ENCODE measurements at places on chromosomes 5 and 9.
A peak's percentile ranks its signal among the peaks of the same experiment; 100 is the strongest.

DNA sequence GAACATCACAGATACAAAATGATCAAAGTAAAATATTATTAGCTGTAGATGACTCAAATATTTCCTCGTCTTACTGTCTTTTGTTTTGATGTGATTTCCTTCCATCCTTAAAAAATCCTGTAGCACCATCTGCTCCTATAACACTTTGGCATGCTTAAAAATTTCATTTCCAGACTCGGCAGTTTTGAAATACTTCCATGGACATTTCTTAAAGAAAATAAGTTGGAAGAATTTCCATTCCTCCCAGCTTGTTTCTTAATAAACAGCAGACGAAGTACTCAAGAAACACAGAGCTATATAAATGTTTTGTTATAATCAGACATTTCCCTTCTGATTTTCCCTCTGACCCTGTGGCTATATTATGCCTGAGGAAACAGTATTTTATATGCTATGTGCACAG, 41.2 kb upstream of the SVEP1 start:
- no peak for DNase-seq

DNA sequence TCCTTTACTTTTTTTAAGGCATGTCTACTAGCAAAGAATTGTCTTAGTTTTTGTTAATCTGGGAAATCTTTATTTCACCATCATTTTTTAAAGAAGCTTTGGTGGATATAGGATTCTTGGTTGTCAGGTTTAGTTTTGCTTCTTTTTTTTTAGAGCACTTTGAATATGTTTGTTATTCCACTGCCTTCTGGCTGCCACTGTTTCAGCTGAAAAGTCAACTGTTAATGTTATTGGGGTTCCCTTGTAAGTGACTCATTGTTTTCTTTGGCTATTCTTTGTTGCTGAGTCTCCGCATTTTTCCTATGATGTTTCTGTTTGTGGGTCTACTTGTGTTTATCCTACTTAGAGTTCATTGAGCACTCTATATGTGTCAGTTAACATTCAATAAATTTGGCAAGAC, 44.4 kb downstream of the PHAX start:
- DNase-seq = no peak

DNA sequence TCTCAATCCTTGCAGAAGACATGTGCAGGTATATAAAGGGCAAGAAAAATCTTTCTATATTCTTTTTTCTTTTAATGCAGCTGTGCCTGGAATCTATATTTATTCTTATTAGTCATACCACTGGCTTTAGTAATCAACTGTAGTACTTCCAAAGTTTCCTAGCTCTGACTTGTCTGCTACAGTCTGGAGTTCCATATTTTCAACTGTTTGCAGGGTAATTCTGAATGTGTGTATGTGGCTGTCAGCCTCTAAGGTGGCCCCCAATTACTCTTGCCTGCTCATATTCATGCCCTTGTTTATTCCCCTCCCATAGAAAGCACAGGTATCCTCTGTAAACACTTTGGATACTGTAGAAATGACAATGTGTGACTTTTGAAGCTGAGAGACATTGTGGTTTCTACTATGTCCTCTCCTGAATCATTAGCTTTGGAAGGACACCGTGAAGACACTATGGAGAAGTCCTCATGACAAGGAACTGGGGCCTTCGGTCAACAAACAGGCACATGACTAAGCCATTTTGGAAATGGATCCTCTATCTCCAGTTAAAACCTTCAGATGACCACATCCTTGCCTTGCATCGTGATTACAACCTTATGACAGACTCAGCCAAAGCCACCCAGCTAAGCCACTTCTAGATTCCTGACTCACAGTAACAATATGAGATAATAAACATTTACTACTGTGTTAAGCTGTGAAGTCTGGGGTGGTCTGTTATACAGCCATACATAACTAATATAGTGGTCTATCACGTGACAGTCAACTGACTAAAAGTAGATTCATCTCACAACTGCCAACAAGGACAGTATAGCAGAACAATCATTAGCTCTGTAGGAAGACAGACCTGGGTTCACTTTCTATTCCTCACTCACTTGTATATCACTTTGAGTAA, 49.5 kb upstream of the SUSD1 start:
- peak; percentile 34 for DNase-seq

- no peak for DNase-seq
Measured at GRCh38 chr5:127848098-127848497, 144.9 kb downstream of the CCDC192 start.

DNA sequence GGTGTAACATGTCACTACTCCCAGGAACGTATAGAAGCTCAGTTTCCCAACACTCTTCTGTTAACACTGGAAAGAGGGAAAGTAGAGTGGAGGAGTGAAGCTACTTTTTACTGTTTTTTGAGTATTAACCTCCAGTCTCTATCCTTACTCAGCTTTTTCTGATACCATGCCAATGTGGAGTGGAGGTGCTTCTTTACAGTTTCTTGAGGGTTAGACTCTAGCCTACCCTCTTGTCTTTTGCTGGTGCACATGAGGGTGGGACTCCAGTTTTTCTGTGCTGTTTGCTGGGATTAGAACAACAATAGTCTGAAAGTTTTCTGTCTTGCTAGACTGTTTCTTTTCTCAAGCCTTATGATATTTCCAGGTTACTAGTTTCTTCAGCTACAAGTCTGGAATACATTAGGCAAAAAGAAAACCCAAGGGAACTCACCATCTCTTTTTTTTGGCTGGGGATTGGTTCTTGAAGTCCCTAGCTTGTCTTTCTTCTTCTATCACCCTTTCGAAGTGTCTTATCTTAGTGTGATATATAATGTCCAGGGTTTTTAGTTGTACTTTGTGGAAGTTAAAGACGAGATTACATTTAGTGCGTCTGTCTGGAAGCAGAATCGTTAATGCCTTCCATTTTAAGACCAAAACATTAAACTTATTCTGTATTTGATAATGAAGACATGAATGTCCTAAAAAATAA, 35.9 kb downstream of the PRR16 start:
- DNase-seq = no peak

DNA sequence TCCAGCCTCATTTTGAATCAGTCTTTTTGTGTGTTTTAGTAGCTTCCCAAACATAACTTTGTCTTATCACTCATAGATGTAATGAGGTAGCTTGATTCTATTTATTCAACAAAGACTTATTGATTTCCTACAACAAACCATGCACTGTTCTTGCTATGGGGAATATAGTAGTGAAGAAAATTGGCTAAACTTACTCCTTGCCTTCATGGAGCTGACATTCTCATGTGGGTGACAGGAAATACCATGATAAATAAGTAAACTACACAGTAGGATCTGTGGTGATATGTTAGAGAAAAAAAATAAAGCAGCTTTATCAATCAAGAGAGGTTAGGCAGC, 255.7 kb upstream of the TNC start:
- DNase-seq = no peak

GRCh38 chr5:57394421-57395210, 88.0 kb downstream of the ACTBL2 start:
- no peak for DNase-seq

GRCh38 chr9:17060450-17060849, 74.4 kb upstream of the CNTLN start:
- no peak for DNase-seq

DNA sequence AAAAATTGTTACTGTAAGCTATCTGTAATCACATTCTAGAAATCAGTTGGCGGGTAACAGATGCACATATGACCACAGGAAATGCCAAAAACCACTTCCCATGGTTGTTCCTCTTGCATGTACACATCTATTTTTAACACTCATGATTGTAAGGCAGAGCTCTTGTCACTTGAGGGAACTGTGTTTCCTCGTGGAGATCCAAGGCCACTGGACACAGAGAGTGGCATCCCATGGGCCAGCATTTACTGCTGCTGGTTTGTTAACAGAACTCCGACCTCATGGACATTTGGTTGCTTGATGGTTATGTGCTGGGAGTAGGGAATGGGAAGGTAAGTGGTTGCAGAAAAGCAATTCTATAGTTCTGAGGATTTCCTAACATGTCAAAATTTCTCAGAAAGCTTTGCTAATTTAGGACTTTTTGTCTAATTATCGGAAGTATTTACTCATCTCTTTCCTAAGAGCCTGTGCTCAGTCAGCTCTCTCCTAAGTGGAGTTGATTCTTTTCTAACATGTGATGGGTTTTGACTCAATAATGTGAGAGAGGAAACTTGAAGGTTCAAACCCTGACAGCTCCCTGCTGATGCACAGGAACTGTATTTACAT, 202.0 kb upstream of the NR3C1 start:
- no peak for DNase-seq

DNA sequence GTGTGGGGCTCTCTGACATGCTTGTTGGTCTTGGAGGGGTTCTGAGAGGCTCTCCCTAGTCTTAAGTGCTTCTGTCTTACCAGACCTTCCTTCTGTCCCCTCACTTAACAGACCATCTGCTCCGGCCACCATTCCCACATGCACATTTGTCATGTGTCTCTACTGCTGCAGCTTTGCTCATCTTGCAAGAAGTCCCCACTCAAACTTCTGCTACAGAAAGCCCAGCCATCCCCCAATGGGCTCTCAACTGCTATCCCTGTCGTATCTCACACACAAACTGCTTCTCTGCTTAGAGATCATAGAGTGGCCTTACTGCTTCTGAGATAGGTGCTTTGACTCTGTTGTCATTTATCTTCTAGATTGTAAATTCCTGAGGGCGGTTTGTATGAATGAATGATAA, 69.4 kb downstream of the NUP214 start:
- DNase-seq = no peak

DNA sequence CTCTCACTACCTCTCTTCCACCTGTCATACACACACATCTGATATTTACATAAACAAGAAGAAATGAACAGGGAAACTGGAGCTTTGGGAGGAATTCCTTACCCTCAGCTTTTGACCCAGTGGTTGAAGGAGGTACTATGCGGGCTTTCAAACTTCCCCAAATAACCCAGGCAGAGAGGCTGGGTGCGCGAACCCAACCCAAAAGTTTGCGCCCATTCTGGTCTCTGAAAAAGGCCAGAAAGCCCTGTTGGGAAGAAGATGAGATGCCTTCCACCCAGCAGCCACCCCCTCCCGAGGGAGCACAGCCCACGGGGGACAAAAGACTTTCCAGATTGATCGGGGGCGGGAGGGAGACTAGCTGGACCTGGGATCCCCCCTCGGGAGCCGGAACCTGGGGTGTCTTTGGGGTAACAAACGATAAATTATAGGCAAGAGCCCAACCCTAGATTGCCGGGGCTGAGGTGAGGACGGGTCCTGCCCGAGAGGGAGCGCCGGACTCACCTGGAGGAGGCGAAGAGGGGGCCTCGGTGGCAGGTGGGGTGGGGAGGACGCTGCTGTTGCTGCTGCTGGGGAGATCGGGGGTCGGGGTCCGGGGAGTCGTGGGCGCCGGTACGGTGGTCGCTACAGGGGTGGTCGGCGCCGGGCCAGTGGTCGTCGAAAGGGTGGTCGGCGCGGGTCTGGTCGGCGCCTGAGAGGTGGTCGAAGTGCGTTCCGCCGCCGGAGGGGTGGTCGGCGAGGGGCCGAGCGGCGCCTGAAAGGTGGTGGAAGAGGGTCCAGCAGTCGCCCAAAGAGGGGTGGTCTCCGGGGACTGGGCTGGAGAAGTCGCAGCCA, 798 bp downstream of the MEGF9 start:
- DNase-seq = no peak

- no peak for DNase-seq
Measured at GRCh38 chr9:119003882-119004617, 365.2 kb downstream of the BRINP1 start.

GRCh38 chr5:171635028-171635427, 150.6 kb upstream of the SMIM23 start:
- DNase-seq = no peak

GRCh38 chr5:176810687-176811501, 535 bp downstream of the UNC5A start:
- no peak for DNase-seq

DNA sequence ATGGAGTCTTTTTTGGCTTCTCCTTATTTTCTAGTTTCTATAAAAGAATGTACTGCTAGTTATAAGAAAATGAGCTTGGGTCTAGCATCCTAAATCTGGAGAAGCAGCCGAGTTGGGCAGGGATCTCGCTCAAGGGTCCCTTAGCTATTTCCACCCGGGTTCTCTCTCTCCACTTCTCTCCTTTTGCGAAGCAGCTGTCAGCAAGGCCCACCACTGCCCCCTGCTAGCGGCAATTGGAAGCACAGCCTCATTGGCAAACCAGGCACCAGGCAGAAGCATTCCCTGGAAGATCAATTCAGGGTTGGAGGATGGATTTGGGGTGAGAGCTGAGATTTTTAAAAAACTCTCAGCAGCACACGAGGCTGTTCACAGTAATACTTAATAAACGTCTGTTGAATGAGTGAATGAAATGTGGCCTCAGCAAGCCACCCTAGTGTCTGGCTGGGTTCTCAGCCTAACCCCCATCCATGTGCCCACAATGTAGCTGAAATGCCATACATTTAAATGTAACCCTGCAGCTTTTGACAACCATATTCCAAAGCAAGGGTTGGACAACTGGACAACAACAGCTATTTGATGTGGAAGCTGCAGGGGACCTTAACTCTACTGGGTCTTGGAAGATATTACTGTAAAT, 34.6 kb upstream of the TNIP1 start:
- DNase-seq = peak; percentile 13

GRCh38 chr5:58648846-58649245, 66.0 kb downstream of the RAB3C start:
- no peak for DNase-seq

DNA sequence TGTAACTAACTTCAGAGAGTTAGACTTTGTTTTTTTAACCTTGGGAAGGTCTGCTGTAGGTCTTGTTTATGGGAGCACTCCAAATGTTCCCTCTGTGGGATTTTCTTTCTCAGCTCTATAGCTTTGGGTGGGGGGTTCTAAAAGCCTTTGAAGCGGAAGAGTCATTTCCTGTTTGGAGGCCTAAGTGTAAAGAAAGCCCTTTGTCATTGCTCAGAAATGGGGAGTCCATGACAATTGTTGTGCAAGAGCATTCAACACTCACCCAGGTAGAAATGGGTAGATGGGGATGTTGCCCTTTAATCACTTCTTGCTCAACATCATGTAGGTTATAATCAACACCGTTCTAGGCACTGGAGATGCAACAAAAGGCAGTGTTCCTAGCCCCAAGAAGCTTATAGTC, 30.3 kb upstream of the MAST4 start:
- no peak for DNase-seq

DNA sequence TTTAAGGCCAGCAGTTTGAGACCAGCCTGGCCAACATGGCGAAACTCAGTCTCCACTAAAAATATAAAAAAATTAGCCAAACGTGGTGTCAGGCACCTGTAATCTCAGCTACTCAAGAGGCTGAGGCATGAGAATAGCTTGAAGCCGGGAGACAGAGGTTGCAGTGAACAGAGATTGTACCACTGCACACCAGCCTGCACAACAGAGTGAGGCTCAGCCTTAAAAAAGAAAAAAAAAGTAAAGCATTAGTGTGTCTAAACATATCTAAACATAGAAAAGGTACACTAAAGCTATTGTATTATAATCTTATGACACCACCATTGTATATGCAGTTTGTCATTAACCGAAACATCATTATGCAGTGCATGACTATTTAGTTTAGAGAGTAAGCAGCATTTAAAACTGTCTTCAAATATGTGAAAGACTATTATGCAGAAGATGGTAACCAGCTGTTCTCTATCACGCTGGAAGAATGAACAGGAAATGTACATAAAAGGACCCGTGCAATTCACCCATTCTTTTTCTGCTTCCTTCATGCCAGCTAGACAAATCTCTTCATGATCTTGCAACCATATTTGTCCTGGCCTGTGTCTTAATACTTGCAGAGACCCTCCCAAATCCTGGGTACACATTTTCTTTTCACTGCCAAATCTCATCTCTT, 58.6 kb downstream of the ITGA1 start:
- no peak for DNase-seq

GRCh38 chr9:27385606-27386322, 88.8 kb upstream of the EQTN start:
- no peak for DNase-seq
